Activated CD4-positive, alpha-beta T cell treated with anti-CD3 and anti-CD28 coated beads, Interleukin-2, amount 50 U/mL, for 4 hours (primary cell): ENCODE measurements at places on chromosomes 4 and X.

- no peak for DNase-seq
Measured at GRCh38 chr4:15234116-15234855, 193.5 kb upstream of the C1QTNF7 start.

- DNase-seq, result no peak
Measured at GRCh38 chr4:61462451-61463326, 262.6 kb downstream of the ADGRL3 start.

DNA sequence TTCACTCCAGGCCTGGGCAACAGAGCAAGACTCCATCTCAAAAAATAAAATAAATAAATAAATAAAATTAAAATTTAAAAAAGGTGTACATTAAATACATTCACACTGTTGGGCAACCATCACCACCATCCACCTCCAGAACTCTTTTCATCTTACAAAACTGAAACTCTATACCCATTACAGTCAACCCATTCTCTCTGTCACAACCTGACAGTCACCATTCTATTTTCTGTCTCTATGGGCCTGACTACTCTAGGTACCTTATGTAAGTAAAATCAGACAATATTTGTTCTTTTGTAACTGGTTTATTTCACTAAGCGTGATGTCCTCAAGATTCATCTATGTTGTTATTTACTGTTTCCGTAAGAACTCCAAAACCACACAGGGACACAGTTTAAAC, 59.6 kb downstream of the FRYL start:
- no peak for DNase-seq

- no peak for DNase-seq
Measured at GRCh38 chr4:83316459-83317165, 18.0 kb downstream of the HPSE start.

DNA sequence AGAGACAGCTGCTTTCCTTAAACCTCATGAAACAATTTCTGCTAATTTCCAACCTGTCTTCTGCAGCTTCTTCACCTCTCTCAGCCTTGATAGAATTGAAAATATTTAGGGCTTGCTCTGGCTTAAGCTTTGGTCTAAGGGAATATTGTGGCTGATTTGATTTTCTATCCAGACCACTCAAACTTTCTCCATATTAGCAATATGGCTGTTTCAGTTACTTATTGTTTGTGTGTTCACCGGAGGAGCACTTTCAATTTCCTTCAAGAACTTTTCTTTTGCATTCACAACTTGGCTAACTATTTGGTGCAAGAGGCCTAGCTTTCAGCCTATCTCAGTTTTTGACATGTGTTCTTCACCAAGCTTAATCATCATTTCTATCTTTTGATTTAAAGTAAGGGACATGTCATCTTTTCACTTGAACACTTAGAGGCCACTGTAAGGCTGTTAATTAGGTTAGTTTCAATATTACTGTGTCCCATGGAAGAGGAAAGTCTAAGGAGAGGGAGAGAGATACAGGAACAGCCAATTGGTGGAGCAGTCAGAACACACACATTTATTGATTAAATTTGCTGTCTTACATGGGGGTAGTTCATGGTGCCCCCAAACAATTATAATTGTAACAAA, 213.2 kb downstream of the RASL11B start:
- DNase-seq, result no peak

DNA sequence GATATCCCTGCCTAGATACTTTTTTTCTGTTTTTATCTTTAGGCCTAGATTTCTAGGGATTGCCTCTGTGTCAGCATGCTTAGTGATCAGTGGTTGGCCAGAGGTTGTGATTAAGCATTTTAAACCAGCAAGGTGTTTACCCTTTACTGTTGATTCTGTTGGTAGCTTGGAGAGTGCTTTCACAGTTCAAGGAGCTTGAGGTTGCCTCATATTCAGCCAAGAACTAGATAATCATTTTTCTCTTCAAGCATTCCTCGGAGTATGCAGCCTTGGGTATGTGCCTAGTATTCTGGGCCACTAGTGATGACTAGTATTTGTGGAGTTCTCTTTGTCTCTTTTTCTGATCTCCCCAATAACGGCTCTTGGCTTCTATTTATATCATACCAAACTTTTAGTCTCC, 20.4 kb downstream of the APOOL start:
- no peak for DNase-seq

DNA sequence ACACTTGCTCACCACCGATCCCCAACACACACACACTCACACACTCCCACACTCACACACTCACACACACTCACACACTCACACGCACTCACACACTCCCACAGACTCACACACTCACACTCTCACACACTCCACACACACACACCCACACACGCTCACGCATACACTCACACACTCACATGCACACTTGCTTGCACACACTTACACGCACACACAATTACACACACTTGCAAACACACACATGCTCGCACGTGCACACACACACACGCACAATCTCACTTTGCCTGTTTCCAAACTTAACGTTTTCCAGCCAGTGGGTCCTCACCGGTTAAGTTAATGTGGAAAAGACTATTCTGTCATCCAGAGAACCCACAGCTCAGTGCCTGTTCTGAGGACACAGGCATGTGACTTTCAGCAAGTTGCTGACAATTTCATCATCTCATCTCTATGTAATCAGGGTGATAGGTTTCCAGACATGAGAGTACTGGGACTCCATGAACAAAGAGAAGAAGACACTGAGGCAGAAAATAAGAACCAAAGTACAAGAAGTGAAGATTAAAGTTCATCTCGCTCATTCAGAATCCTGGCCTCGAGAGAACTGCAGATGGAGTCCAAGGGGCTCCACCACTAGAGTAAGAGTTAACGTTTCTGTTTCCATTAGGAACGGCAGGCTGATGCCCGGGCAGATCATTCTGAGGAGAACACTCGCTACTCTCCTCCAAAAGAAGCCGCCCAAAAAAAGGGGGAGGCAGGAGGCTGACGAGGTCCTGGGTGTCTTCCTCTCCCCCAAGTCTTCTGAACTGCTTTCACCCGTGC, 153.2 kb upstream of the FRG1 start:
- DNase-seq, result no peak

DNA sequence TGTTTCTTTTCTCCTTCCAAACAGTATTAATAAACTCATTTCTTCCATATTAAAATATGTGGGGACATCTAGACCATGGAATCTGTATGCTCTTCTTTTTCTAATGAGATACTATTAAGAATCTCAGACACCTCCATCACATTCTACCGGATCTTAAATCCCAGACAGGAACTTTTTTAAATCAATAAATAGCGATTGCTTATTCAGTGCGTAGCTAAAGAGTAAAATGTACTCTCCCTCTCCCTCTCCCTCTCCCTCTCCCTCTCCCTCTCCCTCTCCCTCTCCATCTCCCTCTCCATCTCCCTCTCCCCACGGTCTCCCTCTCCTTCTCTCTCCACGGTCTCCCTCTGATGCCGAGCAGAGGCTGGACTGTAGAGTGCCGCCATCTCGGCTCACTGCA, 297.0 kb downstream of the HNRNPD start:
- no peak for DNase-seq

DNA sequence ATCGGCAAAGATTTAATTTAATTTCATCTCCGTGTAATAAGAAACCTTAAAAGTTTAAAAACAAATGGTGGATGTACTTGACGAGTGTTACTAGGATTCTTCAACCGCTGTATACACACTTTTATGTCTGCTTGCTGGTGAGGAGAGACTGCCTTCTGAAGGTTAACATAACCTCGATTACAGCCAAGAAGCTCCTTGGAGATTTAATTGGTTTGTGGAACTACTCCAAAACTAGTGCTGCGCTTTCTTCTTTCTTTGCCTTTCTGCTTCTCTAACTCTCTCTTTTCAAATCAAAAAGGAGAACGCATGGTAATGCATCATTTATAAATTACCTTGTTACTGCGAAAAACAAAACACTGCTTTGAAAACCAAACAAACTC, 109.0 kb downstream of the ANTXR2 start:
- DNase-seq, result no peak

DNA sequence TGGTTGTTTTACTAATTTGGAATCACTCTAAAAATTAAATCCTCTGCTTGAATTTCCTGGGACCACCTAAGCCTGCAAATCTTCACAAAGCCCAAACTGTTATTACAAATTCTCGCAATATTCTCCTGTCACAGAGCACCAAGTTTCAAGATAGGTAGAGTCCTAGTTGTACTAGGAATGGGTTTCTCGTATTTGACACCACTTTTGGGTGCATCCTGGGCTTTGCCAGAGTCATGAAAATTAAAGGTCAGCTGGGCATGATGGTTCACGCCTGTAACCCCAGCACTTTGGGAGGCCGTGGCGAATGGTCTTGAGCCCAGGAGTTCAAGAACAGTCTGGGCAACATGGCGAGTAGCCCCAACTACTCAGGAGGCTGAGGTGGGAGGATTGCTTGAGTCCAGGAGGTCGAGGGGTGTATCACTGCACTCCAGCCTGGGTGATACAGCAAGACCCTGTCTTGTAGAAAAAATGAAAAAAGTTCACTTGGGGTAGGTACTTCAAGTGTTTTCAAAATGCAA, 30.6 kb upstream of the MANBA start:
- no peak for DNase-seq

DNA sequence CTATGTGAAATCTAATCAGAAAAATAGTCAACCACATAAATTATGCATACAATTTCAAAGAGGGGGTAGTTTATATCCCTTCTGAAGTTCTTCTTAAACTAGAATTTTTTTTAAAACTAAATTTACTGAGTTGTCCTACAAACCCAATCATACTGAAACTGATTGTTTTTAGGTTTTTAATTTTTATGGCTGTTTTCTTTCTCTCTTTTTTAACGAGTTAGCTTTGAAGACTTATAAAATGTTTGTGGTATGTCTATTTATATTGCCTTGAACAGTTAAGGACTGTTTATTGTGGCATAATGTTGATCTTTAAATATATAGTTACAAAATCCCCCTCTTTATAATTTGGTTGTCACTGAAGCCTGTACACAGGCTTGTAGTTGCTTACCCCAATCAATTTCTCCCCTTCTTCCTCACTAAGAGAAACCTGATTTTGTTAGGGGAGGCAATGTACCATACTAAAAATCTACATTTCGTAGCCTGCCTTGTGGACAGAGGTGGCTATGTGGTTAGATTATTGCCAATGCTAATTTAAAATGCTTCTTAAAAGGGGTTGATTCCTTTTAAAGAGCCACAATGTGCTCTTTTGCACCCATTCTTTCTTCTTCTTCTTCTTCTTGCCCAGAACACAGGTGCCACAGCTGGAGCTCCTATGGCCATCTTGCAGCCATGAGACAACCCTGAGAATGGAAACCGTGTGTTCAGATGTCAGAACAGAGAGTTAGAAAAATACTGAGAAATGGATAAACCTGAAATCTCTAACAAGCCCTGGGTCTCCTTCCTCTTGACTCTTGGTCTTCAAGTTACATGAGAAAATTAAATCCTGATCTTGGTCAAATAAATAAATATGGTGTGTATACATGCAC, 102.7 kb upstream of the ZNF827 start:
- no peak for DNase-seq

DNA sequence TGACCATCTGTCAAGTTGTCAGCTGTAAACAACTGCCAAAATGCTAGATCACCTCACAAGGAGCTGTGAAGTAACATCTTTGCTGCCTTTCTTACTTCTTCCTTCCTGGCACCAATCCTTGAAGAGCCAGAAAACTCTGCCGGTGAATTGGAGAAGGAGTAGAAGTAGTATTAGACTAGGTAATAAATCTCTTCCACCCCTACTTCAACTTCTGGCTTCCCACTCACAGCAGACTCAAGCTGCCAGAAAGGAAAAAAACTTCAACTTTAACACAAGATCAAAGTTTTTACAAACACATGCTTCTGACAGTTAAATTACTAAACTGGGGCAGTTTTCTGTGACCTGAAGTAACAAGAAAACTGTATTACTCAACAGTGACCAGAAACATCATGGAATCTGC, 164.7 kb upstream of the SLC7A11 start:
- no peak for DNase-seq

- DNase-seq, result no peak
Measured at GRCh38 chr4:153075836-153076518, 128.3 kb upstream of the TRIM2 start.

- DNase-seq, result no peak
Measured at GRCh38 chr4:123168812-123169211, 227.8 kb upstream of the SPRY1 start.

DNA sequence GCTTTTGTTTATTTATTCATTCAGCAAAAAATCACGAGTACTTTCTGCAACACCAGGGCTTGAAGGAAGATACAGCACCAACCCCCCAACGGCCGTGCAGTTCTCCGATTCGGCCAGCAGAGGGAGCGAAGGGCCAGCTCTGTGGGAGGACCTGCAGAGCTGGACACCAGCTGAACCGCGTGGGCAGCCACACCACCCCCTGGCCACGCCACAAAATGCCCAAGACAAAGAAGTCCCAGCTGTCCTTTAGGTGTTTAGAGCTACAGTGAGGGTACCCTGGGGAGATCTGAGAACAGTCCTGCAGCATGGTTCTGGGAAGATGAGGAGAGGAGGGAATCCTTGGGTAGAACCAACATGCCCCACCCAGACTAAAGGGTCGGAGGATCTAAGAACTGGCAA, 83.1 kb downstream of the RELL1 start:
- peak; percentile 65 for DNase-seq

GRCh38 chrX:110315551-110315950, 2.3 kb downstream of the AMMECR1 start:
- no peak for DNase-seq

- no peak for DNase-seq
Measured at GRCh38 chrX:80512924-80513323, 92.7 kb downstream of the TENT5D start.

GRCh38 chrX:132961511-132961910, 3.1 kb upstream of the HS6ST2 start:
- no peak for DNase-seq

DNA sequence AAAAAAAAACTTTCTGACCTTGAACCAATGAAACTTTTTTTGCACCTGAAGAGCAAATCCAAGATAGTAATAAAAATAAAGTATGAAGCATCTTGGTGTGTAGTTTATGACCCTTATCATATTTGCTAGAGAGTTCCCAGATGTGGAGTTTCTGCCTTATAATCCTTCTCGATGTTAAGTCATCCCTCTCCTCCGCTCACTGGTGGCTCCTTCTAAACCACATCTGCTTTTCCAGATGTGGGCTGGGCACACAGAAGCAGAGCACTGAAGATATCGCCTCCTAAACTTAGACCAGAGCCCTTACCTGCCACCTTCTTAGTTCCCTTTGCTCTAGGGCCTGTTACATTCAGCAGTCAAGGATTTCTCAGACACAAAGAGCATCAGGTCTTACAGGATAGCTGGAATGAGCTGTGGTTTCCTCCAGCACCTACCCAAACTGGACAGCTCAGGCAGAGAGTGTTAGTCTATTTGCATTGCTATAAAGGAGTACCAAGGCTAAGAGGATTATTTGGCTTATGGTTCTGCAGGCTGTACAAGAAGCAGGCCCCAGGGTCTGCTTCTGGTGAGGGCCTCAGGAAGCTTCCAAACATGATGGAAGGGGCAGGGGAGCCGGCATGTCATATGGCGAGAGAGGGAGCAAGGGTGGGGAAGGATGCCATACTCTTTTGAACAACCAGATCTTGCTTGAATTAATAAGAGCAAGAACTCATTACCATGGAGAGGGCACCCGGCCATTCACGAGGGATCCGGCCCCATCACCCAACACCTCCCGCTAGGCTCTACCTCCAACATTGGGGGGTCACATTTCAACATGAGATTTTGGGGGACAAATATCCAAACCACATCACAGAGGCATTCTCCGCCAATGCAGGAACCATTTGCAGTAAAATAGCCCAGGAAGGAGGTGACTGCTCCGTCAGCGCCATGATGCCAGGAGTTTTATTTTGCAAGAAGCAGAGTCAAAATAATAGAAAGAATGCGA, 75.6 kb upstream of the HELT start:
- no peak for DNase-seq
